ENCODE measurements at places on chromosomes 6 and 20. TPM values are rescaled to one million over a fixed set of nuclear protein-coding genes. Genes with fewer than 3 reads are reported as not detected.

GRCh38 chr6:53154071-53154470 is 5.4 kb upstream of the GCM1 start:
- no peak for DNase-seq

The TSHZ2 gene
- total RNA-seq: 2.4 TPM

DNA sequence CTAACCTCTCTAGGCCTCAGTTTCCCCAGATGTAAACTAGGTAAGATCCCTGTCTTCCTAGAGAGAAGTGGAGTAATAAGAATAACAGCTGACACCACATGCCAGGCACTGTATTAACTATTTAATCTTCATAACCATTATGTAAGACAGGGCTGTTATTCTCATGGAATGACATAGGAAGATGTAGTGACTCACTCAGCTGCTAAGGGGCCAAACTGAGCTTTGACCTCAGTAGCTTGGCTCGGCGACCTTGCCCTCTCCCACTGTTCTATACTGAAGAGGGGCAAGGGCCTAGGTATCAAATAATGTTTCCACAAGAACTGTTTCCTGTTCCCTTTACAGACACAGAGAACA is 2.9 kb upstream of the MDGA1 start:
- DNase-seq: no peak

The BEND6 gene
- total RNA-seq: 22.8 TPM

DNA sequence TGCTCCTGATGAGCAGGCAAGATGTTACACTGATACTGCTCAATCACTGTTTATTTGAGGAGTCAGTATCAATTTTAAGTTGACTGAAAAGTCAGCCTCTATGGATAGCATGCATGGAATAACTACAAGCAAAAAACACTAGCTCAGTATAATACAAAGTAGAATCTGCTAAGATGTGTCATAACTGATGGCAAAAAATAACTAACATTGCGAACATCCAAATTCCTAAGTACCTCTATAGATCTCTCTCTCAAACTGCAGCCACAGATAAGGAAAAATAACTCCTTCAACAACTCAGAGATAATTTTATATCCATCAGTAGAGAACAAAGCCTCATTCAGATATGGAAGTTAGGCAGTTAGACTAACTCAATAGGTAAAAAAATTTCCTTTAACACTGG is 16.3 kb downstream of the HDAC2 start:
- no peak for DNase-seq

The VGLL2 gene
- total RNA-seq: not detected

DNA sequence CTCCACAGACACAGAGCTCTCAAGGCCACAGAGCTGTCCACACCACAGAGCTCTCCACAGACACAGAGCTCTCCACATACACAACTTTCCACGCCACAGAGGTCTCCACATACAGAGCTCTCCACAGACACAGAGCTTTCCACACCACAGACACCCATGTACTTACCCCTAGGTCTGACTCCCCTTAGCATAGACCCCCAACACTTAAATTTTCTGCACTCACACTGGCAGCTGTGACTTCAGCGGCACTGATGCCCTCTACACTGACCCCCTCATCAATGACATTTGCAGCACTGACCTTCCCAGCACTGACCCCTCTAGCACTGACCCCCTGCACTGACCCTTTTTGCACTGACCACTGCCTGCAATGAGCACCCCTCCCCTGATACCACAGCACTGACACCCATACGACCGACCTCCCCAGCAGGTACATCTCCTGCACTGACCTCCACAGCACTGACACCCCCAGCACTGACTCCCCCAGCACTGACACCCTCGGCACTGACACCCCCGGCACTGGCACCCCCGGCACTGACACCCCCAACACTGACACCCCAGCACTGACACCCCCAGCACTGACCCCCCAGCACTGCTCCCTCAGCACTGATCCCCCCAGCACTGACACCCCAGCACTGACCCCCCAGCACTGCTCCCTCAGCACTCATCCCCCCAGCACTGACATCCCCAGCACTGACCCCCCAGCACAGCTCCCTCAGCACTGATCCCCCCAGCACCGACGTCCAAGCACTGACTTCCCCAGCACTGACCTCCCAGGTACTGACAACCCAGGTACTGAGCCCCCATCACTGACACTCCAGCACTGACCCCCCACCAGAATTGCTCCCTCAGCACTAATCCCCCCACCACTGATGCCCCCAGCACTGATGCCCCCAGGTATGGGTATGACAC is 56.5 kb downstream of the ERMARD start:
- DNase-seq: no peak

DNA sequence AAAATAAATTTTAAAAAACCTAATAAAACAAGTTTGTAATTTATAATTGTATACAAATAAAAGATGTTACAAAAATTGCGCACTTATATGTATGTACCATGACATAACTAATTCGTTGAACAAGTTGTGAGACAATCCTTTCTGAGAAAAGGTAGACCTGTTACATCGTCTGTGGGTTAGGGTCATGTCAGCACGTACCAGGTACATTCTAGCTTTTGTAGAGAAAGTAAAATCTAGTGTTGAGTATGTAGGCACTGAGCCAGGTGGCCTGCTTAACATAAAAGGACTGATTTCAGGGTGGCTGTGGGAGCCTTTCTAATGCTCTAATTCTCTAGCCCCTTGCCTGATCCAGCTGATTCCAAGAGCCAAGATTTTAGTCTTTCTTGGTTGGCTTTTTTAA is 10.4 kb downstream of the RPL7L1 start:
- no peak for DNase-seq

DNA sequence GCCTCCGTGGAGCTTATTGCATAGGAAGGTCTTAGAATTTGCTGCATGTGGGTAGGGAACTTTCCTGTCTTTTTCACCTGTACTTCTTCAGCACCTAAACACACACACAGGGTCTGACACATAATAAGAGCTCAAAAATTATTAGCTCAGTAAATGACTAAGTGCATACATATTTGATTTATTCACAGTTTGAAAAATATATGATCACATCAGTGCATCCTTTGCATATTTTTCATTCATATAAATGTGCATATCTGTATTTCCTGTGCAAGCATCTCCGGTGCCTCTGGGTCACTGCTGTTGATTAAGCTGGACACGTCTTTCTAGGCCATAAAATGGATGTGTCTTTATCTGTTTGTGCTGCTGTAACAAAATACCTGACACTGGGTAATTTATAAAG is 234.7 kb downstream of the UST start:
- no peak for DNase-seq

- DNase-seq: no peak
These were observed 180.9 kb downstream of the KIF16B start for GRCh38 chr20:16392346-16392745.

The DDX43 gene
- 0.41 TPM for total RNA-seq

GRCh38 chr6:49070411-49070810 is 392.6 kb downstream of the MMUT start:
- DNase-seq: no peak

The BTNL2 gene
- total RNA-seq: not detected

The IL17A gene
- total RNA-seq: not detected

The PTK6 gene
- not detected for total RNA-seq

- DNase-seq: peak; percentile 63
These were observed 828 bp upstream of the DSTN start for GRCh38 chr20:17568972-17569521.

- DNase-seq: no peak
These were observed 479.2 kb downstream of the CDH26 start for GRCh38 chr20:60437418-60437817.

DNA sequence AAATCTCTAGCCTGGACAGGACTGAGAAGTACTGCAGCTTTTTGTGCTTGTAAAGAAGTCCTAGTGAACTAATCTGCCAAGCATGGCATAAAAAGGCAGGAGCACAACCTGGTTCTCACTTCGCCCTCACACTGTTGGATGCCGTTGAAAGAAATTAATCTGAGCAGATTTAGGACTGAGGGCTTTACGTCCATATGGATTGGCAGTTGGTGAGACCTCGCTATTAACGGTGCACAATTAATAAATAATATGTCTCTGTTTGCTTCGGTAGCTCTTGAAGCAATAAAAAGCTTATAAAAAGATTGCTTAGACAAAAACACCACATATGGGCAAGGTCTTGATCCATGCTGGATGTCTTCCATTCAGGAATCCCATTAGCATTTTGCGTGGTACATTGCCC is 185.6 kb upstream of the EPHA7 start:
- DNase-seq: no peak

The TFAP2D gene
- total RNA-seq: 2.9 TPM

Data from frontal cortex (tissue), 4 donors.